ENCODE measurements at places on chromosomes 13 and 19. TPM values are rescaled to one million over a fixed set of nuclear protein-coding genes. Genes with fewer than 3 reads are reported as not detected.

GRCh38 chr13:113083022-113083373, 22.6 kb upstream of the F7 start:
- no peaks in the 10 kb centered on the region for H3K27me3 ChIP-seq
- H3K36me3 ChIP-seq: no peaks in the 10 kb centered on the region
- no peak overlapping the region for H3K27ac ChIP-seq

DNA sequence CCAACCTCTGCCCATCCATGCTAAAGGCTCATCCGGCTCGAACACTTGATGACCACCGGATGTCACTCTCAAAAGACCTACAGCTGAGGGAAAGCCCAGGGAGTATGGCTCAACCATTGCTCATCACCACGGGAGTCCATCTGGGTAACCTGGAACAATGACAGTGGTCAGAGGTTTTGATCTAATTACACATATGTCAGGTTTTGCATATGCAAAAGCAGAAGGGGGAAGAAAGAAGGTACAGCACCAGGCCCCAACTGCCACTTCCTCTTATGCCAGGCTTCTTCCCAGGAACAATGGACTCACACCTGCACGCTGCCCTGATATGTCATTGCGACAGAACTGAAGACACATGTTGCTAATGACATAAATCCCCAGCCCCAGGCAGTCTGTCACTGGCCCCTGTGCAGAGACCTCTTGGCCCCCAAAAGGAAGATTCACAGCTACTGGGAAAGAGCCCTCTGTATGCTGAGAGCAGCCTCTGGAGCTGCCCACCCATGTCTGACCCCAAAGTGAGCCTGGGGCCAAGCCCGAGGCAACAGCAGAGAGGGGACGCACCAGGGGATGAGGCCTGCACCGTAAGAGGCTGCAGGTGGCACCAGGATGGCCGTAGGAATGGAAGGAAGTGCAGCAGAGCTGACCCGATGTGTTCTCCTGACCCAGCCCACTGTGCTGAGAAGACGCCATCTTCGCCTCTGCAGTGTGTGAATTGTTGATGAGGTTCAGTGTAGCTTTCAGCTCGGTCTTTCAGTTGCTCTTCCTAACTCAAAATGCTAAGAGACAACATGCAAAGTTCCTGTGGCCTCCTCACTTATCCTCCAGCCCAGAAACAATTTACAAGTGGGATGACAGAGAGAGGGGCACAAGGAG, 26.3 kb downstream of the EPS15L1 start:
- no peaks in the 10 kb centered on the region for H3K36me3 ChIP-seq
- peak overlapping the region; percentile 79 for H3K27ac ChIP-seq
- H3K4me1 ChIP-seq: peaks cover 24% of the 10 kb centered on the region
- DNase-seq: no peak
- no peaks in the 10 kb centered on the region for H3K27me3 ChIP-seq
- no peak overlapping the region for H3K4me3 ChIP-seq

DNA sequence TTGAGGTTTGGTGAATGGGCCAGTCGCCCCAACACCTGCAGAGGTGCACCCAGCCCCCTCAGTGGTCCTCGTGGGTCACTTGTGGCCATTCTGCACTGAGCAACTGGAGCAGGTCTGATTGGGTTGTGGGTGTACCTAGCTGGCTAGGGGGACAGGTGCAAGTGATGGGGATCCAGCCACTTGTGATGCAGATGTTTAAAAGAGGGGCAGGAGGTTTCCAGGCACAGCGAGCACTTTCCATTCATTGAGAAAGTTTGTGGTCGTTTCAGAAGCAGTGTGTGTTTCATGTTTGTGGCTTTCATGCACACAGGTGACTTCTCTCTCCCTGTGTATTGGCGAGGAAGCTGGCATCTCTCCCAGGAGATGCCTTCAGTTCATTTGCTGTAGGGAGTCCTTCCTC, 34.7 kb downstream of the TSSK6 start:
- H3K4me3 ChIP-seq: no peak overlapping the region
- H3K27ac ChIP-seq: peak overlapping the region; percentile 69
- peaks cover 3% of the 10 kb centered on the region for H3K36me3 ChIP-seq
- H3K27me3 ChIP-seq: no peaks in the 10 kb centered on the region

- H3K4me3 ChIP-seq: no peak overlapping the region
- no peaks in the 10 kb centered on the region for H3K27me3 ChIP-seq
- H3K27ac ChIP-seq: no peak overlapping the region
- no peaks in the 10 kb centered on the region for H3K4me1 ChIP-seq
- no peaks in the 10 kb centered on the region for H3K36me3 ChIP-seq
These were observed 10.0 kb downstream of the CEACAM16 start for GRCh38 chr19:44708940-44709339.

- peaks cover 63% of the 10 kb centered on the region for H3K27me3 ChIP-seq
- H3K4me1 ChIP-seq: peaks cover 9% of the 10 kb centered on the region
- DNase-seq: peak; percentile 66
- H3K27ac ChIP-seq: no peak overlapping the region
- no peaks in the 10 kb centered on the region for H3K36me3 ChIP-seq
- H3K4me3 ChIP-seq: peak overlapping the region; percentile 60
These were observed 1.2 kb downstream of the KL start for GRCh38 chr13:33017323-33017929.

DNA sequence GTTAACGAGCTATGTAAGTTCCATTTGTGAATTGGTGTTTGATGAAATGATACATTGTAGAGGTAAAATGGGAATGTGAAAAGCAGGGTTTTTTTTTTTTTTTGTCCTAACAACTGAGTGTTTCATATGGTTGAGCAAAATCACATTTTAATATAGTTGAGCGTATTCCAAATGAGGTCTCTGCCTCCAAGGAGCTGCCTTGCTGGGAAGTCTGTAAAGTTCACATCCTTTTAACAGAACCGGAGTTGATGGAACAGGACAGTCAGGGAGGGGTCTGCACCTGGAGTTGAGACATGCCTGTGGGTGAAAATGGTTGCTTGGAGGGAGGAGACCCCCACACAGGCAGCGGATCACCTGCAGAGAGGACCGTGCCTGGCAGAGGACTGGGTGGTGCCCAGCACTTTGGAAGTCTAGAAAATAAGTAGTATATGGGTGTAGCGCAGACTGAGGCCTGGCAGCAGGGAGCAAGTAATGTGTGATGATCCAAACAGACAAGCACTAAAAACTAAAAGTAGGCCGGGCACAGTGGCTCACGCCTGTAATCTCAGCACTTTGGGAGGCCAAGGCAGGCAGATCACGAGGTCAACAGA, 75.2 kb upstream of the UBAC2 start:
- H3K4me1 ChIP-seq: peaks cover 19% of the 10 kb centered on the region
- peaks cover 28% of the 10 kb centered on the region for H3K27me3 ChIP-seq
- H3K36me3 ChIP-seq: no peaks in the 10 kb centered on the region

Gene SIGLEC12
- not detected for polyA plus RNA-seq

Gene ZNF345
- polyA plus RNA-seq: 5.2 TPM

Gene ODAD3
- 6.1 TPM for polyA plus RNA-seq

Gene CCNE1
- 31.3 TPM for polyA plus RNA-seq
